ENCODE measurements at places on chromosomes 16 and 17.

GRCh38 chr16:24430954-24431760, 108.2 kb upstream of the RBBP6 start:
- no peak for DNase-seq

GRCh38 chr16:67746846-67747245, 27.7 kb upstream of the GFOD2 start:
- no peak for DNase-seq

GRCh38 chr16:49488336-49488735, 114.7 kb downstream of the C16orf78 start:
- DNase-seq = no peak

GRCh38 chr17:46013502-46014165, 14.6 kb downstream of the STH start:
- DNase-seq = no peak

DNA sequence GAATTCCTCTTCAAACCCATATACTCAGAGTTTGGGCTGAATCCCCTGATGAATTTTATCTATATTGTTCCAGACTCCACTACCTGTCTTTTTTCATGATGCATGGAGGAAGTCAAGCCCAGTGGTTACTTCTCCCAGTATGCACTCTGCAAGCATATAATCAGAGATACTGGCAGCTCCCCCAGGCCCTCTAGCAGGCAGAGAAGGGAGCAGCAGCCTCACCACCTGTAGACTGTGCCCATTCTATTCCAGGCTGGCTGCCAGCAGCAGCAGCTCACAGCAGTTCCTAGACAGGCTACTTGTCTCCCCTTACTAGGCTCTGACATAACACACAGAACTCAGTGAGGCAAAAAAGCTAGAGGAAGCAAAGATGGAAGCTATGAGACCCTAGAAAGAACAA, 3.4 kb downstream of the MKS1 start:
- DNase-seq = no peak

- DNase-seq = no peak
Observed at GRCh38 chr16:11913425-11914079, 2.2 kb downstream of the GSPT1 start.

- DNase-seq = peak; percentile 53
Observed at GRCh38 chr17:38508954-38509771, 80.9 kb downstream of the ARHGAP23 start.

GRCh38 chr17:58605470-58605869, 86.4 kb downstream of the TEX14 start:
- DNase-seq = no peak

- no peak for DNase-seq
Observed at GRCh38 chr17:62931101-62931500, 34.9 kb upstream of the TANC2 start.

DNA sequence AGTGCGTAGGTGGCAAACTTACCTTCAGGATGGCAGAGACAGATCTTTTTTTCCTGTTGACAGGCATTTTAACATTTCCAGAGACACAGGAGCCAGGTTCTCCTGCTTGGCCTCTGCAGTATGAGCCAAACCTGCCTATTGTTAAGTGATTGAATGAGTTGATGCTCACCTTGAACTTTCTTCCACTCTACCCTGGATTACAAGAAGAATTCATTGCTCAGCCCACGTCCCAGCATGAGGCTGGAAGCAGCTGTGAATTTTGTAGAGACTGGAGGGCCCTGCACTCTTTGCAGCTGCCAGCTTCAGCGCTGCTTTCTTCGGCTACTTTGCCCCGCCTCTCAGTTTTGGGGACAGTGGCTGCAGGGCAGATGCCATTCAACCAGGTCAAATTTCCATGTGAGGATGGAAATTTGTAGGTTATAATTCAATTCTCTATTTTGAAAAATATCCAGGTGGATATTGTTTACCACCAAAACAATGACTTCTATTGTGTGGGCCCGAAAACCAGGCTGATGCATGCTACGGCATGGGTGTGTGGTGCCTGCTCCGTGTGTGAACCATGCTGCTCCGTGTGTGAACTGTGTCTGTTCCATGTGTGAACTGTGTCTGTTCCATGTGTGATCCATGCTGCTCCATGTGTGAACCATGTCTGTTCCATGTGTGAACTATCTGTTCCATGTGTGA, 75.2 kb upstream of the METTL9 start:
- DNase-seq = no peak

GRCh38 chr16:65538976-65539375, 417.1 kb upstream of the CDH11 start:
- no peak for DNase-seq

GRCh38 chr16:68117884-68118283, 32.7 kb downstream of the NFATC3 start:
- DNase-seq = no peak

DNA sequence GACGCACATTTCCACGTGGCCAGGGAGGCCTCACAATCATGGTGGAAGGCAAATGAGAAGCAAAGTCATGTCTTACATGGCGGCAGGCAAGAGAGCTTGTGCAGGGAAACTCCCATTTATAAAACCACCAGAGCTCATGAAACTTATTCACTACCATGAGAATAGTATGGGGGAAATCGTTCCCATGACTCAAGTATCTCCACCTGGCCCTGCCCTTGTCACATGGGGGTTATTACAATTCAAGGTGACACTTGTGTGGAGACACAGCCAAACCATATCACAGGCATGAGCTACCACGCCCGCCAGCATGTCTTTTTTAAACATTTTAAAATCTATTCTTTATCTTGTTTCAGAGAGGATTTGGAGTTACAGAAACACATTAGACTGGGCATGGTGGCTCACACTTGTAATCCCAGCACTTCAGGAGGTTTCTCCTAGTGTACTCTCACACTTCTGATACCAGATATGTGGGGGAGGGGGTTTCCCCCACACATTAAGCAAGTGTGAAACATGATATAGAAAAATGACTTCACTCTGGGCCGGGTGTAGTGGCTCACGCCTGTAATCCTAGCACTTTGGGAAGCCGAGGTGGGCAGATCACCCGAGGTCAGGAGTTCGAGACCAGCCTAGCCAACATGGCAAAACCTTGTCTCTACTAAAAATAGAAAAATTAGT, 5.6 kb upstream of the ATMIN start:
- no peak for DNase-seq

DNA sequence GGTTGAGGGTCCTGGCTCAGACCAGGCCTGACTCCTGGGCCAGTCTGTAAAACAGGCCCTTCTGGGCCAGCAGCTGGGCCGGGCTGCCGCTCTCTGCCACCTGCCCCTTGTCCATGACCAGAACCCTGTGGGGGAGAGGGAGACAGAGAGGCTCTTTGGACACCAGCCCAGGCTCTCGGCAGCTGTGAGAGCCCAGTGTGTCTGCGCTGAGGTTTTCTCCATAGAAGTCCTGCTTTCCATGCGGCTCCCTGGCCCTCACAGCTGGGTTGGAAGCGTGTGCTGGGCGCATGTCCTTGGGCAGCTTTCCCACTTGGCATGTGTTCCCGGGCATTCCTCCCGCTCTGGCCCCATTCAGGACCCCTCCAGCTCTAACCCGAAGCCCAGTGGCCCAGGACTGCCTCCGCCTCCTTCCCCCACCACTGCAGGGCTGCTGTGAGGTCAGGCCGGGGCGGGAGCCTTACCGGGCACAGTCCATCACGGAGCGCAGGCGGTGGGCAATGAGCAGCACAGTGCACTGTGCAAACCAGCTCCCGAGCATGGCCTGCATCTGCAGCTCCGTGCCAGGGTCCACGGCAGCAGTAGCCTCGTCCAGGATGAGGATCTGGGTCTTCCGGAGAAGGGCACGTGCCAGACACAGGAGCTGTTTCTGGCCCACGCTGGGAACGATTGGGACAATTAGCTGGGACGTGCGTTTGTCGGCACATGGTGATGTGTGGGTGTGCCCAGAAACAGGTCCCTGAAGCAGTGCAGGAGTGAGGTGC, 73.0 kb downstream of the ABCC6 start:
- no peak for DNase-seq

DNA sequence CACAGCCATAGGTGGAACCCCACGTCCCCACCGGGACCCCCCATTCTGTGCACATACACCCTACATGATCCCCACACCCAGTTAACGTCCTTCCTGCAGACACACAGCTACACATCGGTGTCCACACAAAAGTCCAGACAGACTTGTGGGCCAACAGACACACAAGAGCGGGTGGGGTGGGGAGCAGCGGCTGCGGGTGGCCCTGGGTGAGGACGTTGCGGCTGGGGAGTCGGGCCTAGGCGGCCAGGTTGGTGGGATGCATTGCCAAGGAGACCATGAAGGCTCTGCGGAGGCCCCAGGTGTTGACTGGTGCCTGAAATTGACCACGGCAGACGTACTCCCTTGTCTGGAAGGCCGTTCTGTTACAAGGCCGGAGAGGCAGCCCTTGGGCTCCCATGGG, 8.7 kb upstream of the DPEP1 start:
- DNase-seq = no peak

DNA sequence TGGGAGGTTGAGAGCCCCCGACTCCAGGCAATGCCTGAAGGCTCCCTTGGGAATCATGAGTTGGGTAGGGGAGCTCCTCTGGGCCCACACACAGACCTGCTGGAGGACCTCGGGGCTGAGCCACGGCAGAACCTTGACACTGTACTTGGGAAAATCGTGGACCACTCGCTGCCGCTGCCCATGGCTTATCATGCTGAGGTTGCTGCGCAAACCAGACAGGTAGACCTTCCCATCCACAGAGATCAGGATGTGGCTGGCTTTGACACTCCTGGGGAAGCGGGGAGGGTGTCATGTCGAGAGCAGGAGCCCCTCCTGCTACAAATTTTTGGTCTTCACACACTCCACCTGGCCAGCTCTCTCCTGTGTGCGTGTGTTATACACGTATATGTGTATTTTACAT, 7.2 kb upstream of the LIMD2 start:
- no peak for DNase-seq

DNA sequence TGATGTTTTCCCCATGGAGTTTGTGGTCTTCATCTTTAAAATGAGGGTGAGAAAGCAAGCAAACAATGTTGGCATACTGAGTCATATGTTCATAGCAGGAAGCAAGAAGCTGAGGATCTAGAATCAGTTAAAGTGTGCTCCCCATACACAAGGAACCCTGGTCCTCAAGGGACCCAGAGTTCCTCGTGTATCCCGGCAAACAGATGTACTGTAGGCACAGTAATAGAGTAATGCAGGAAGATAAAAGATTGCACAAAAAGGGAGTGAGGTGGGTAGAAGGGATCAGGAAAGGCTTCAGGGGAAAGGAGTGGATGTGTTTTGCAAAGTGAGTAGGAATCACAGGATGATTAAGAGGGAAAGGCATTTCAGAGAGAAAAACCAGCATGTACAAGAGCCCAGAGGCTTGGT, 412.3 kb upstream of the CDH11 start:
- DNase-seq = no peak

DNA sequence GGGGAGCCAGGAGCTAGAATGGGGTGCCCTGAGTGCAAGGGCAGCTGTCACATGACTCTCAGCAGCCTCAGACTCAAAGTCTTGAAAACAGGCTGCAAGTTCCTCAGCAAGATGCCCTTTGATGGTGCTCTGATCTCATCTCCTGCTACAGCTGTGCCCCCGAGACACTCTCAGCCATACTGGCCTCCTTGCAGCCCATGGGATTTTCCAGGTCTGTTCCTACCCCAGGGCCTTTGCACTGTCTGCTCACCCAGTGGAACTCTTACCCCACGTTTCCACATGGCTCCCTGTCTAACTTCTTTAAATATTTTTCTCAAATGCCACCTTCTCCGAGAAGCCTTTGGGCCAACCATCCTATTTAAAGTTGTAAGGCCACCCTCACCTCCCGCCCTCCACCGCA, 146.9 kb downstream of the C16orf95 start:
- DNase-seq = no peak

DNA sequence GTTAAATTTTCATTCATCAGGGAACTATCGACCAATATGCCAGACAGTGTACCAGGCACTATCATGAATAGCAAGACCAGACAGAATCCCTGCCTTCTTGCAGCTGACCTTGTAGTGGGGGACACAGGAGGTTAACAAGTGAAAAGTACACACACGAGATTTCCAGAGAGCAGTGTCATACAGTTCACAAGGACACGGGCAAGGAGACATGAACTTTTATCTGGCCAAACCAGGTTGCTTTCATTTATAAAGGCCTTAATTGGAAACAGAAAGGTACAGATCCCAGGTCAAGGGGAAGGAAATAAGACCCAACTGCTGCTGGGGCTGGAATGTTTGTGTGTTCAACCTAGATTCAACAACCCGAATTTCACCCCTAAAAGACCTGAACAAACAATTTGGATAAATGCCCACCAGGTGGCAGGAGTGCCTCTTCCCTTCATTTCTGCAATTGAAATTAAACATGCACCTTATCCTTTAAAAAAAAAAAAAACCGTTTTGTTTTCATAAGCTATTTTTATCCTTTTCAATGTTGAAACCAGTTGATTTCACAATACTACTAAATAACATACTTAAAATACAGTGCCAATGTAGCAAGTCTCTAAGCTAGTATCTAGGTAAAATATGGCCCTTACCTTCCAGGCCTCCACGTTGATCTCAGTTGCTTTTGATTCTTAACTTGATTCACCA, 65.9 kb downstream of the EMP2 start:
- DNase-seq = no peak

GRCh38 chr17:17874478-17874877, 37.7 kb upstream of the SREBF1 start:
- DNase-seq = no peak

GRCh38 chr17:76428511-76428910, 24.4 kb downstream of the UBE2O start:
- DNase-seq = no peak

GRCh38 chr16:19765860-19766553, 47.9 kb downstream of the IQCK start:
- DNase-seq = no peak
